IPS DF 6.9 (cell line): ENCODE measurements at places on chromosomes 1 and 21.

DNA sequence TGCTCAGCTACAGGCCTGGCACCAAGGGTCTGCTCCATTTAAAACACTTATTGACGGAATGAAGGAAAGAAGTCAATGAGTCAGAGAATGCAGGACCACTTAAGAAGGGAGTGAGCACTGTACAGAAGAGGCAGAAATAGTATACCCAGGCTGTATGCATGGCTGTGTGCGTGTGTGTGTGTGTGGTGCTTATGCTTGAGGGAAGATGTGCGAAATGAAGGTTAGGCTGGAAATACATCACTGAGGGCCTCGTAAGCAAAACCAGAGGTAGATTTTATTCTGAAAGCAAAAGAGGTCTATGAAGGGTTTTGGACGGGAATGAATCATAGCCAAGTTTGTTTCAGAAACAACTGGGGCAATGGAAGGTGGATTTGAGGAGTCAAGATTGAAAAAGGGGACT is 9.7 kb upstream of the ADGRB2 start:
- DNase-seq = no peak

GRCh38 chr1:159594625-159595405 is 7.2 kb downstream of the APCS start:
- DNase-seq = no peak

GRCh38 chr1:206929524-206929923 is 7.8 kb upstream of the FCMR start:
- no peak for DNase-seq

DNA sequence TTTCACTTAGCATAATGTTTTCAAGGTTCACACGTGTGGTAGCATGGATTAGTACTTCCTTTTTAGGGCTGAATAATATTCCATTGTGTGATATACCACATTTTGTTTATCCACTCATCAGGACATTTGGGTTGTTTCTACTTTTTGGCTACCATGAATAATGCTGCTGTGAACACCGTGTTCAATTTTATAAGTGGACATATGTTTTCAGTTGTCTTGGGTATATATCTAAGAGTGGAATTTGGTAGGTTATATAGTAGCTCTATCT is 3.8 kb downstream of the IL22RA1 start:
- DNase-seq = no peak
